Peyer's patch (tissue), 4 donors: ENCODE measurements at places on chromosomes 4 and X. TPM values are rescaled to one million over a fixed set of nuclear protein-coding genes. Genes with fewer than 3 reads are reported as not detected.

DNA sequence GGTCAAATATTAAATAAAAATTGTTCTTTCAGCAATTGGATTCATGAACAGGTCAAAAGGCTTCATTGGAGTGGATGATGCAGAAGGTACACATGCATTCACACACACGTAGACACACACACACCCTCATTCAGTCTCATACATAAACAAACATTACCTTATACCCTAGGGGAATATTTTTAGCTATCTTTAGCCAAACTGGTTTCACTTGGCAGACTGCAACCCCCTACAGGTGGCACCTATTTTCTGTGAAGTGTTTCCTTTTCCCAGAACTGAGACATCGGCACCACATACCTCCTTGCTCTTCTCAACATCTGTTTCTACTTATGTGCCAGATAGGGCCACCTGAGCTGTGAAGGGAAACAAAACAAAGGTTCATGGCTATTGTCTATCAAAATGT is 18.5 kb upstream of the KDR start:
- DNase-seq = no peak

The XAGE2 gene
- not detected for total RNA-seq

DNA sequence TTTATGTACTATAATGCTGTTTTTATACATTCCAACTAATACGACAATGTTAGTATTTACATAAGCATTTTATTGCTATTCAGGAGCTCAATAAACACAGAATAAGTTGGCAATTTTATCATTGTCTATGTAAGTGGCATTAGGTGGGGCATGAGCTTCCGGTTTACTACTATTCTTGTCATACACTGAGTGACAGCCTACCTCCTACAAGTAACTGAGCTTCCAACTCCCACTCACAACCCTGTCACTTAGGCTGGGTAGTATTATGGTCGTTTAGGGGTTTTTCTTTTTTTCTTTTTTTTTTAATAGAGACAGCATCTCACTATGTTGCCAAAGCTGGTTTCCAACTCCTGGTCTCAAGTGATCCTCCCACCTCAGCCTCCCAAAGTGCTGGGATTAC is 7.4 kb downstream of the PPID start:
- no peak for DNase-seq

DNA sequence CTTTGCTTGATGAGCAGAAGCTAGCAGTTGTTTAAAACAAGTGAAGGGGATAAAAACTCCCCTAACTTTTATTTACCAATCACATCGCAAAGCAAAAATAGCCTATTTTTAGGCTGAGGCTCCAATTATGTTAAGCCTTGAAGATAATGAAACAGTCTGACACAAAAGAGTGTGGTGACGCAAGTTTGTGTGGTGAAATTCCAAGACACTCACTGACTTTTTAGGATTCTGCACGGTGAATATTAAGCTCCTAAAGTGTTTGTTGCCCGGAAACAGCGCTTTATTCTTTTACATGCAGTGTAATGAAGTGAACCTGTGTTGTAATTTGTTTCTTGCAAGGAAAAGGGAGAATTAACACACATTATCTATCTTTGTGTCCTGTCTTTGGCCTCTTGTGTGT is 74.8 kb downstream of the POLA1 start:
- no peak for DNase-seq

The SETD7 gene
- 14.4 TPM for total RNA-seq

The CDX4 gene
- not detected for total RNA-seq
